ENCODE measurements at places on chromosomes 3 and 15. TPM values are rescaled to one million over a fixed set of nuclear protein-coding genes. Genes with fewer than 3 reads are reported as not detected.

- no peak for DNase-seq
These were observed 182.2 kb downstream of the RAP2B start for GRCh38 chr3:153343988-153344782.

ADAMTS7 gene
- total RNA-seq: 16.3 TPM

- peak; percentile 83 for DNase-seq
These were observed 7.2 kb downstream of the TMOD2 start for GRCh38 chr15:51758645-51759044.

SLC9C1 gene
- 3.2 TPM for total RNA-seq

- no peak for DNase-seq
These were observed 28.6 kb upstream of the STAG1 start for GRCh38 chr3:136780741-136781140.
